ENCODE measurements at places on chromosomes 12 and 14. TPM values are rescaled to one million over a fixed set of nuclear protein-coding genes. Genes with fewer than 3 reads are reported as not detected.

GRCh38 chr12:79381248-79382208 lies 309.2 kb downstream of the PAWR start:
- DNase-seq, result no peak

GRCh38 chr12:4938900-4939299 lies 29.2 kb downstream of the KCNA1 start:
- DNase-seq, result no peak

CCDC198 gene
- not detected for total RNA-seq

CD163L1 gene
- 0.69 TPM for total RNA-seq

DNA sequence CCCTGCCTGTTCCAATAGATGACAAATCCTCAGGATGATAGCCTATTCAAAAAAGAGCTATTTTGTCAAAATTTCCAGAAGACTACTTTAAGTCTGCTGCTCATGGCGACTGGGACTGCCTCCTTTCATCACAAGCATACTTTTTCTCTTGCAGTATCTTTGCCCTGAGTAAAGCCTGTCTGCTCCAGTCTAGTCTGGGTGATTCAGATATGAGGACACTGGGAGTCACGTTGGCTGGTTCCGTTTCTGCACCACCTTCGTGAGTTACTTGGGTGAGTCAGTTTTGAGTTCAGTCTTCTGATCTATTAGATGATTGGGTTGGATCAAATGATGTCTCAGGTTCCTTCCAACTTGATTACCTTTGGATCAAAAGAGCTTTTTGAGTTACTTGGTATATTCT lies 301.3 kb upstream of the STXBP6 start:
- DNase-seq, result no peak

GRCh38 chr14:28761438-28762291 lies 4.9 kb upstream of the FOXG1 start:
- DNase-seq, result no peak

MGST1 gene
- total RNA-seq, result 1.2 TPM

DNA sequence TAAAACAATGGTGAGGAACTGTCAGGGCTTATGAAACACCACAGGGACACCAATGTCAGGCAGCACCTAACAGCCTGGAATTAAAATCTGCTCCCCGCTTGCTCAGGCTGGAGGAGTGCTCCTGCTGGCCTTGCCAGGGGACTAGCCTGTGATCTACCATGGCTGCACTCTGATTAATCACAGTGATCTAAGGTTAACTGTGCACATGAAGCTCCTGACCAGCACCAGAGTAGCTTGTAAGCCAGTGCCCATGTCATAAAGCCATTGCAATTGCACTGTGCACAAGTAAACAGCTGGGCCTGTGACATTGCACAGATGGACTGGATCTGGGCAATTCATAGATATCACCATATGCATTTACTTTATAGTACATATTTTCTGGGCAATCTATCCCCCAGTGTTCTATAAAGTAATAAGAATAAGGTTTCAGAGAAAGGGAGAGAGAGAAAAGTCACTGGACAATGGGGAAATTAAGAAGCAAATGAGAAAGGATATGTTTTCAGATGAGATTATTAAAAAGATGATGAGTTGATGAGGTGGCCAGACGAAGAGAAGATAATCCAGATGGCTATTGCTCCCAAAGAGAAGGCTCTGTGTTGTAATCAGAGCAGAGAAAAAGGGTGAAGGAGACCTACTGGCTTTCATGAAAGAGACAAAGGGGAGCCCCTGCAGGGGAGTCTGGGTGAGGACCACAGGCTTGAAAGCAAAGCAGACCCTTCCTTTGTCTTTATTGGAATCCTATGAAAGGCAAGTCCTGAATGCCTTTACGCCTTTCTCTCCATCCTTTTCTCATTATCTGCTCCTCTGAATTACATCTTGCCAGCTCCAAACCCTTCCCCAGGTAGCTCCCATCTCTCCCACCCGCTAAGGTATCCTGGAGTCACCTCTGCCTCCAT lies 145.8 kb downstream of the SLC38A6 start:
- DNase-seq, result no peak

DPY19L2 gene
- total RNA-seq, result 0.97 TPM

- no peak for DNase-seq
Measured at GRCh38 chr14:100604709-100605108, 17.5 kb upstream of the BEGAIN start.

DNA sequence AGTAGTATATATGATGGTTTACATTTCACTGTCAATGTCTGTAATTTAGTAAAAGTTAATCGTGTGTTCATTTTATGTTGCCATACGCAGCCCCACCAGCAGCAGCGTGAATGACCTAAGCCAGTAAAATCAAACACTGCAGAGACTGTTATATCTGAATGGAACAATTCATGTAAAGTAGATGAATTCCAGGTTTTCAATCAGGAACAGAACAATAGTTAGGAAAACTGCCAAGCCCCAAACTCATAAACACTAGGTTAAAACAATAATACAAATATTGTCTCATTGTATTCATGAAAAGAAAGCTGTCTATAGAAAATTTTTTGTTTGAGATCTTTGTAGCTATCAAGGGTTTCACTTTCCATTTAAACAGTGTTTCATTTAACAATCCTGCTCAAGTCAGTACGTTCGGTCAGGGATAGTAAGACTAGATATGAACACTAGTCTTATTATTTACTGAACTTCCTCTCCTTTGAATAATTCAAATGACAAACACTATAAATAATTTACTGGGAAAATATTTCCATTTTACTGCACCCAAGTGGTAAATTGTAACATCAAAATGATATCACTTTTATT lies 256.8 kb upstream of the FLRT2 start:
- no peak for DNase-seq

GRCh38 chr12:47868552-47869031 lies 36.2 kb downstream of the VDR start:
- no peak for DNase-seq

MARCHF9 gene
- 58.0 TPM for total RNA-seq

DNA sequence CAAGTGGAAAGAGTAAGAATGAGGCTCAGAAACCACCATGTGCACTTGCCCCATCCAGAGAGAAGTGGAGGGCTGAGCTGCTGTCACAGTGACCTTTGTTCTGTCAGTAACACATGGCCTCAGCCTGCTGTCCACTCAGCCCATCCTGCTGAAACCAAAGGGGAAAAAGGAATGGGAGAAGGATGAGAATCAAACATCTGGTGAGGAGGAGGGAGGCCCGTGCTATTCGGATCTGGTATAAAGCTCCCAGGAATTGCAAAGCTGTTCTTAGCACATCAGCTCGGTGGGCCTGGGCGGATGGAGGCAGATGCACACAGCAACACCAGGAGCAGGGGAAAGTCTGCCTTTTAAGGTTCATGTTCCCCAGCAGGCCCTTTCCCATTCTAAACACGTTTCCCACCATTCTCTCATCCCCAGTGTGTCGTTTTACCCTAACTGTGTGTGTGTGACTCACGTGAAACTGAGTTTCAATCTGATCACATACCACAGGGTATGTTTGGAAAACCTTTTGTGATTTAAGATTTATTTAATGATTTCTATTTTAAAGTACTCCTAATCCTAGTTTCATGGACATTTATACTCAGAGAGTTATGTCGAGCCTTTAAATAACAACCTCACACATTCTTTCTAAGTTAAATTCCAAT lies 36.8 kb downstream of the RTRAF start:
- no peak for DNase-seq

- DNase-seq, result no peak
Measured at GRCh38 chr14:53537422-53538315, 384.5 kb upstream of the DDHD1 start.

KRT79 gene
- not detected for total RNA-seq

AREL1 gene
- total RNA-seq, result 44.4 TPM

DNA sequence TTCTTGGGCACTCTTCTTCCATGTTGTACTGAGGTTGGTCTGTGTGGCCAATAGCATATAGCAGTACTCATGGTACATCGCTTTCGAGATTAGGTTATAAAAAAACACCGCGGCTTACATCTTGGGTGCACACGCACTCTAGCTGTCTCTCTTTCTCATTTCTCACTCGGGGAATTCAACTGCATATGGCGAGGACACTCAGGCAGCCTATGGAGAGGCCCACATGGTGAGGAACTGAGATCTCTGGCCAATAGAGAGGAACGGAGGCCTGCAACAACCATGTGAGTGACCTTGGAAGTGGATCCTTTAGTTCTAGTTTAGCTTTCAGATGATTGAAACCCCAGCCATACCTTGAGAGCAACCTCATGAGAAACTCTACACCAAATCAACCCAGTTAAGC lies 45.6 kb downstream of the USP15 start:
- DNase-seq, result no peak

DNA sequence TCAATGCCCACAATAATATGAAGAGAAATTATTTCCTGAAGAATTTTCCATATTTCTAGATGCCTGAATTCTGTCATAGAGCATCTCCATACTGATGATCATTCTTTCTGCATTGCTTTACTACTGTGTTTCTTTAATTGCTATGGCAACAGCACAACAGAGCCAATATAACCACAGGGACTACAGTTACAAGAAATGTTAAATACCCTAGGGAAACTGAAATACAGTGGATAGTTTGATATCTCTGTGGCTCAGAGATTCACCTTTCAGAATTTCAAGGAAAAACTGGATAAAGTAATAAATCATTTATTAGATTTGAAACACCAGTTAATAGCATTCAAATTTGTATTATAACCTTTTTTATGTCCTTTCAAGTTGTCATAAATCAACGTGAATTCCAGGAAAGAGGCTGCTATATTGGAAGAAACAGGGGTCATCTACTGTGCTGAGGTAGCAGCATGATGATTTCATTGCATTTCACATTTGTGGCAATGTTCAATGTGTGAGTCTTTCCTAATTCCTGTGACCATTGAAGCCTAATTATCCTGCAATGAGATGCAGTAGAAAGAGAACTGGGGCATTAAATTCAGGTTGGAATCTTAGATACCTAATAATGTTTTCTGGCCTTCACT lies 267.1 kb downstream of the LRFN5 start:
- no peak for DNase-seq

PABPN1 gene
- total RNA-seq, result 196 TPM

CPNE6 gene
- total RNA-seq, result not detected

SPX gene
- total RNA-seq, result 0.49 TPM

GRCh38 chr14:60317609-60318008 lies 68.6 kb downstream of the PPM1A start:
- no peak for DNase-seq

GRCh38 chr12:64470495-64470894 lies 18.6 kb downstream of the TBK1 start:
- DNase-seq, result no peak

All from CD4-positive, alpha-beta memory T cell (primary cell).